Activated naive CD4-positive, alpha-beta T cell treated with anti-CD3 and anti-CD28 coated beads, Interleukin-2, amount 50 U/mL, for 72 hours (primary cell): ENCODE measurements at places on chromosomes 7 and 10.

- no peak for DNase-seq
These were observed 64.0 kb upstream of the SEMA3A start for GRCh38 chr7:84258628-84259027.

DNA sequence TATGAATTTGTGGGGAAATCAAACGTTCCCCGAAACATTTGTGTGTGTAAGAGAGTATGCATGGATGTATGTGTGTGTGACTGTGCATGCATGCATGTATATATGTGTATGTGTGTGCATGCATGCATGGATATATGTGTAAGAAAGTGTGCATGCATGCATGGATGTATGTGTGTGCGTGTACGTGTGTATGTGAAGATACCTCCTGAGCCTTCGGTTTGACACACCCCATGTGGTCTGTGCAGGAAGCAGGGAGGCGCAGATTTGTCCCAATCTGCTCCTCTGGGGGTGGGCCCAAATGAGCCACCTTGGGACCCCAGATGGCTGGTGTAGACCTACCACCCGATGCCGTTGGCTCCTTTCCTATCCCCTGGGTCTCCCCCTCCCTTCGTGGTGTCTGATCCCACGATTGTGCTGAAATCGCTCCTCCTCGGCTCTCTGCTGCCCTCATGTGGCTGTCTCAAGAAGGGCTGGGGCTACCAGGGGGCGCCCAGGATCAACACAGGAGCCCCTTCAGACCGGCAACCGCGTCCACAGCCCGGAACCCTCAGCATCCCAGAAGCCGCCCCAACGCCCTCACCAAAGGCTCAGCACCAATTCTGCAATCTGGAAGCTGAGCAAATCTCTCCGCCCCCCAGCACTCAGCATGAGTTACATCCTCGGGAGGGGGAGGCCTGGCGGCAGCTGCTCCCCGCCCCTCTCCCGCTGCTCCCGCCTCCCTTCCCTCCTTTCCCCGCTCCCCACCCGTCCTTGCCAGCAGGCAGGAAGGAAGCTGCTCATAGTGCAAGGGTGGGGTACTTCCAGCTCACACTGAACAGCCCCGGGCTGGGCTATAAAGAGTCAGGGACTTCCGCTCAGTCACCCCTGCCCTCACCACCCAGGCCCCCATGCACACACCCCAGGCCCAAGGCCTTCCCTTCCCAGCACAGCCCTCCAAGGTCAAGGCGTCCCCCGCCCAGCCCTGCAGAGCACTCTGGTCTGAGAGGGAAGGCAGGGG lies 2.3 kb upstream of the NOS3 start:
- DNase-seq = peak; percentile 79

- DNase-seq = peak; percentile 66
These were observed 15.6 kb downstream of the SHH start for GRCh38 chr7:155796381-155797261.

DNA sequence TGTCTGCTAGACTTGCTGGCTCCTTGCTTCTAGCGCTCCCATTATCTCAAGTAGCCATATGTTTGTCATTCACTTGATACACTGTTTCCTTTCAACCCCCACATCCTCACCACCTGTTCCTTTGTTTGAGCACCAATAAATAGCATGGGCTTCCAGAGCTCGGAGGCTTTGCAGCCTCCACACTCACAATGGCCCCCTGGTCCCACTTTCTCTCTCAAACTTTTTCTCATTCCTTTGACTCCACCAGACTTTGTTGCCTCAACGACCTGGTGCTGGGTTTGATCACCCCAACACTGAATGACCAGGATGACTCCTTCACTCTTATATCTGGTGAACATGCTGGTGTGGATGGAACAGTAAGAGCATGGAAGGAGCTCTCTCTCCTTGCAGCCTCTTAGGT lies 114.5 kb upstream of the TRIM24 start:
- DNase-seq = no peak

DNA sequence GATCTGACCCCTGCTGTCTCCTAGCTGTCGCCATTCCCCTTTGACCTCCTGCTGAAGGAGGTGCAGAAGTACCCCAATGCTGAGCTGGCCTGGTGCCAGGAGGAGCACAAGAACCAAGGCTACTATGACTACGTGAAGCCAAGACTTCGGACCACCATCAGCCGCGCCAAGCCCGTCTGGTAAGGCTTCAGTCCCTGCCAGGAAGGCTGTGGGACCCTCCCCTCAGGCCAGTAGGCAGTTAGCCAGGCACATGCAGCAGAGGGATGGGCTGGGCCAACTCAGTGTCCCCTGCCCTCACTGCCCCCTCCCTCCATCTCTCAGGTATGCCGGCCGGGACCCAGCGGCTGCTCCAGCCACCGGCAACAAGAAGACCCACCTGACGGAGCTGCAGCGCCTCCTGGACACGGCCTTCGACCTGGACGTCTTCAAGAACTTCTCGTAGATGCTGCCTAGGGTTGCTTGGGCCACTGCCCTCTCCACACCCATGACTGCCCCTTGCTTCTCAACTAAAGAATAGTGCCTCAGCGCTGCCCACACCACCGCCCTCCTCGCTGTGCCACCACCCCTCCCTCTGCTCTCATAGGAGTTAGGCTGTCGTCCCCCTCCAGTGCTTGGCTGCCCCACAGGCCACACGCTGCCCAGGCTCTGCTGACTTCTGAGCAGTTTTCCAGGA lies 41.0 kb upstream of the ZMIZ2 start:
- DNase-seq = no peak

- DNase-seq = no peak
These were observed 10.0 kb upstream of the SERPINE1 start for GRCh38 chr7:101116898-101117297.

DNA sequence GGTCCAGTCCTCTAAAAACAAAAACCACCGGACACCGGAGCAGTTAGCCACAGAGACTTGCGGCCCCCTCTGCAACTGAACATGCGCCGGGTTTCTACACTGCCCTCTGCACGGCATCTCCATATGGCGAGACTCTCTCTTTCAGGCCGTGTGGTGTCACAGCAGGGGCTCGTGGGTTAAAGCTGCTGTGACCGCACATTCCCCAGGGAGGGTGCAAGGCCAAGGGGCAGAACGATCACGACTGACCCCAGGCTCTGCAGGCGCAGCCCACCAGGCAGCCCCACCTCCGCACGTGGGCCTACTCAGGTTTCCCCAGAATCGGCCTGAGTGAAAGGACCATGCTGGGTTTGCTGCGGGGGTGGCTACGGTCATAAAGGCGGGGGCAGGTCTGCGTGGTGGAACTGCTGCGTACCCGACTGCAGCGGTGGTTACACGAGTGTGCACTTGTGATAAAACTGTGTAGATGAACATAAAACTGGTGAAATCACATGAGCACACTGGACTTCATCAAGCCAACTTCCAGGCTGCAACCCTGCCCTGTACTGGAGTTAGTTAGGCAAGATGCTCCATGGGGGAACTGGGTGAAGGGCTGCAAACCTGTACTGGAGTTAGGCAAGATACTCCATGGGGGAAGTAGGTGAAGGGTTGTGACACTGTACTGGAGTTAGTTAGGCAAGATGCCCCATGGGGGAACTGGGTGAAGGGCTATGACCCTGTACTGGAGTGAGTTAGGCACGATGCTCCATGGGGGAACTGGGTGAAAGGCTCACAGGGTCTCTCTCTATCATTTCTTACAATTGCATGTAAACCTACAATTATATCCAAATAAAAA lies 81.4 kb upstream of the PPP2R2D start:
- no peak for DNase-seq

- DNase-seq = no peak
These were observed 239.1 kb upstream of the HABP2 start for GRCh38 chr10:113313722-113314121.

DNA sequence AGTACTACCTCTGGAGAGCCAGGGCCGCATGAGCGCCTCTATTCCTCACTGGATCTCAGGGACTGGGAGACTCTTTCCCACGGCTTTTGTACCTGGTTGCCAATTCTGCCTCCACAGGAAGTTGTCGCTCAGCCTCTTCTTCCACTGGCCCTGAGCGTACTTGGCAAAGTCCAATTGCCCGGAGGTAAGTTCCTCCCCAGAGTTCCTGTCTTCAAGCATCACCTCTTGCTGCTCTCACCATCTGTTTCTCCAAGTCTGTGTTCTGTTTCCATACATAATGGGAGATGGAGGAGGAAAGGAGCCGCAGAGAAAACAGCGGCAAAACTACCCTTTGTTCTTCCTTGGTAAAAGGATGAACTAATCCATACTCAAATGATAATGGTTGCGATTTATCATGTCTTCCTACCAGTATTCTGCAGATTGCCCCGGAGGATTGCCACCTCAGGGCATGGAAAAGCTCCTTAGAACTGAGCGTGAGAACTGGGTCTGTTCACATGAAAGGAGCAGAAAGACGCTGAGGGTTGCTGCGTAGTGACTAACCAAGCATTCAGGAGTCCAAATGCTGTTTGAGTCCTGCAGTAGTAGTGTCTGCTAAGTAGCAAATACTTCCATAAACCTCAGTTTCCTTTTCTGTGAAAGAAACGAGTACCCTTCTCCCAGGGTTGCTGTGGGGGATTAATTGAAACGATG lies 170.2 kb upstream of the GLI3 start:
- DNase-seq = no peak

DNA sequence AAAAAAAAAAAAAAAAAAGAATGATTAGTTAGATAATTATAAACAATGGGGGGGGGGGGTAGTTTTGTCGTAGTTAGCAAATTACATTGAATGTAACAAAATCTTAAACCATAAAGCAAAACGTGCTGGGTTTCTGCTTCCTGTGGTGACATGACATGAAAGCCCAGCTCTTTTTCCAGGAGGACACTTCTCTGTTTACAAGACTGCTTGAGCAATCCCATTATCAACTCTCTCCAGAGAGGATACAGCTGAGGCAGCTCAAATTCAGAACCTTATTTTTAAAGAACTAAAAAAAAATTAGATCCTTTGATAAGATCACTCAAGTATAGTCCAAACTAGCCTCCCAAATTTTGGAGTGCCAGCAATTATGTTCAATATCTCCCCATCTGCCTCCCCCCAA lies 58.6 kb downstream of the ADRB1 start:
- DNase-seq = no peak

DNA sequence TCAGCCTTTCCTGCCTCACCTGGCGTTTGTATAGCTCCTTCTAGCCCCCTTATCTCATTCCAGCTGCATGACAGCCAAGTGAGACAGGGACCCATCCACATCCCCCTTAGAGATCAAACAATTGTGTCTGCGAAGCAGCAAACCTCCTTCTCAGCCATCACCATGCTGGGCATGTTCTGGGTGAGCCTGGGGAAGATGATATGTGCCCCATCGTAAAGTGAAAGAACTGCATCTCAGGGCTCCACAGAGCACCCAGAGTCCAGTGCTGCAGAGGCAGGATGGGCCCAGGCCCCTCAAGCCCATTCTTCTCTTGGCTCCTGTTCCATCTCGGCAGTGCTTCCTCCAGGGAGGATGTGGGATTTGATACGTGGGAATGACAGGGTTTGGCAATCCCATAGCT lies 43.2 kb downstream of the FIGNL1 start:
- no peak for DNase-seq

GRCh38 chr10:35781643-35782035 lies 139.5 kb upstream of the FZD8 start:
- no peak for DNase-seq

DNA sequence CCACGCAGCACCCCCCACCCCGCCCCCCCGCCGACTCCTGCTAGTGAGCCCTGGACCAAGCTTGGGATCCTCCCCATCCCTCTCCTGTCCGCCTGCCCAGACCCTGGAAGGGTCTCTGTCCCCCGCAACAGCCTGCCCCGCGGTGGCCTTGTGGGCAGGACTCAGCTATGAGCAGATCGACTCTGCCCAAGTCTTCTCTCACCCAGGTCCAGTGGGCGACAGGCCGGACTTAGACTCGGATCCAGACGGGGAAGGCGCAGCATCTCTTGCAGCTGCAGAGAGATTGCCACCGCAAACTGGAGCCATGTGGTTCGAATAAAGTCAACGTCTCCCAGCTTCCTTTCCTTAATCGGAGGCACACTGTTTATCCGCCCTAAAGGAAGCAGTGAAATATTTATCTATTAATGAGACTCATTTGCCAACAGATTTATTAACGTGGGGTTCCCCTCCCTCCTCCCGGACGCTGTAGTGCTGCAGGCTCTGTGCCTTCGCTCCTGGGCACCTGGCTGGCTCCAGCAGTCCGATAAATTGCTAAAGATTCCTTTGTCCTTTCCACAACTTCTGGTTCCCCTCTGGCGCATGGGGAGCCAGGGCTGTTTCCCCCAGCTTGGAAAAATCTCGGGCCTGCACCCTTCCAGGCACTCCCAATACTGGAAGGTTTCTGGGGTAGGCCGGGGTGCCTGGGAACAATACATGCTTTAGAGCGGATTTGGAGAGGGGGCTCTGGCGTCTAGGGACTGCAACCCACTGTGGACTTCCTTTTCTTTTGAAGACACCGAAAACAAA lies 634 bp upstream of the HOXA7 start:
- peak; percentile 42 for DNase-seq

- no peak for DNase-seq
These were observed 77.1 kb downstream of the ARHGAP22 start for GRCh38 chr10:48527756-48528155.

DNA sequence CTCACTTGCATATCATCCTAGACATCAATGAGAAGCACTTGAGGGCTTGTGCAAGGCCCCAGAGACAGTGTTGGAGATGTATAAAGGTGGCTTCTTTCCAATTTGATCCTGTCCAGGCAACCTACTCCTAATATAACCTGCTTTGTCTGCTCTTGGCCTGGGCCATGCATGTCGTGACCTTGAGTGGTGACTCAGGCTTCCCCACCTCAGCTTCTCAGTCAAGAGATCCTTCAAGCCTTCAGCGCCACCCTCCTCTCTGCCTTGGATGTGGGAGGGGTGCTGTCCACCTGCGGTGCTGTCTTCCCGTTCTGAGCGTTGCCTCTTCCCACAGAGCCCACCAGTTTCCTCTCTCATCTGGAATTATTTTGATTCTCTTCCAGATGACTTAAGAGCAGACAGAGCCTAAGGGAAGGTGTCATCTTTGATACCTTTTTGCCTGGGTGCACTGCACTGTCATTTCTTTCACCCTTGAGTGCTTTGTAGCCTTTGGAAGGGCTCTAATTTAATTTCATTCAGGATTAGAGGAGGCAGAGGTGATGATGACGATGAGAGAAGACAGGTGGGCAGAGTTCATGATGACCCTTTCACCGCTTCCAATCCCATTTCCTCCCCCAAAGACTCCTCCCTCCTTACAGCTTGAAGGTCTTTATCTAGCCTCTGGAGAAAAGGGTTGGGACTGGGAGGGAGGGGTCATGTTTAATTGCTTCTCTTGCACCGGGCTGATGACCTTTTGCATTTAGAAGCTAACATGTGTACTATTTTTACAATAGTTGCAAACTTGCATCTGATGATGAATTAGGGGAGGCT lies 6.9 kb downstream of the LSMEM1 start:
- DNase-seq = no peak

GRCh38 chr7:86745013-86745745 lies 101.5 kb downstream of the GRM3 start:
- no peak for DNase-seq

GRCh38 chr7:17489961-17490360 lies 191.5 kb downstream of the AHR start:
- no peak for DNase-seq
